ENCODE measurements at places on chromosomes 5 and 9. TPM values are rescaled to one million over a fixed set of nuclear protein-coding genes. Genes with fewer than 3 reads are reported as not detected.

PCDHGA4 gene
- total RNA-seq: not detected

SYK gene
- 0.29 TPM for total RNA-seq

ALG2 gene
- total RNA-seq: 14.0 TPM

PFDN1 gene
- 45.4 TPM for total RNA-seq

MLANA gene
- not detected for total RNA-seq

PCDHA9 gene
- total RNA-seq: not detected

SHOC1 gene
- 0.04 TPM for total RNA-seq

EMB gene
- 49.4 TPM for total RNA-seq

ANKRD34B gene
- 0.25 TPM for total RNA-seq

DDX4 gene
- not detected for total RNA-seq

GABRA1 gene
- total RNA-seq: not detected

ACTBL2 gene
- not detected for total RNA-seq

AMACR gene
- 5.2 TPM for total RNA-seq

MARCOL gene
- not detected for total RNA-seq

NR4A3 gene
- total RNA-seq: 19.2 TPM

PCDHGB5 gene
- not detected for total RNA-seq

FCN2 gene
- not detected for total RNA-seq

IFNA21 gene
- not detected for total RNA-seq

BTNL3 gene
- not detected for total RNA-seq

KCNIP1 gene
- not detected for total RNA-seq

PRR16 gene
- not detected for total RNA-seq

CD180 gene
- total RNA-seq: not detected

TNC gene
- total RNA-seq: not detected

ANKRD18A gene
- total RNA-seq: 15.2 TPM

ARL14EPL gene
- not detected for total RNA-seq

CER1 gene
- total RNA-seq: not detected

RALGPS1 gene
- 1.4 TPM for total RNA-seq

ARHGAP26 gene
- 23.4 TPM for total RNA-seq

PCDHGA8 gene
- total RNA-seq: not detected

ADGRD2 gene
- total RNA-seq: not detected

GRXCR2 gene
- not detected for total RNA-seq

SPATA6L gene
- total RNA-seq: 0.99 TPM

AGXT2 gene
- not detected for total RNA-seq

GPX3 gene
- 0.23 TPM for total RNA-seq

UHRF2 gene
- total RNA-seq: 97.4 TPM

PHYHD1 gene
- 0.64 TPM for total RNA-seq

Data from activated naive CD4-positive, alpha-beta T cell treated with anti-CD3 and anti-CD28 coated beads, Interleukin-2, amount 50 U/mL, for 72 hours (primary cell).